ENCODE measurements at places on chromosomes 2 and 18.

- DNase-seq, result no peak
Observed at GRCh38 chr2:138723196-138723987, 56.8 kb downstream of the NXPH2 start.

- no peak for DNase-seq
Observed at GRCh38 chr2:207750345-207750744, 19.4 kb downstream of the FZD5 start.

DNA sequence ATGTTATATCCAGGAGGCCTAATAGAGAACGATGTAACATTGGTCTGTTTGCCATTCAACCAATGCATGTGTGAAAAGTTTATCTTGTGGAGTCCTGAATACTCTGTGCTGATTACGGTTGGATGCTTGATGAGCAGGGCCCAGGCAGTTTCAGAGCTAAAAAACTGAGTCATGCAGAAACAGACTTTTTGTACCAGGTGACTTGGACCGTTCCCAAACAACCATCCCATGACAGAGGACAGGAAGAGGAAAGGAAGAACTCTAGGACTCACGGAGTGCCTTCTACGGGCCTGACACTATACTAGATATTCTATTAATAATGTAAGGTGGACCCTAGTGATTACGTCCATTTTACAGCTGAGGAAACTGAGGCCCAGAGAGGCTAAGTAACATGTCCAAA, 142.1 kb downstream of the ARHGAP28 start:
- DNase-seq, result no peak

- no peak for DNase-seq
Observed at GRCh38 chr2:235937936-235938335, 230.2 kb downstream of the GBX2 start.

DNA sequence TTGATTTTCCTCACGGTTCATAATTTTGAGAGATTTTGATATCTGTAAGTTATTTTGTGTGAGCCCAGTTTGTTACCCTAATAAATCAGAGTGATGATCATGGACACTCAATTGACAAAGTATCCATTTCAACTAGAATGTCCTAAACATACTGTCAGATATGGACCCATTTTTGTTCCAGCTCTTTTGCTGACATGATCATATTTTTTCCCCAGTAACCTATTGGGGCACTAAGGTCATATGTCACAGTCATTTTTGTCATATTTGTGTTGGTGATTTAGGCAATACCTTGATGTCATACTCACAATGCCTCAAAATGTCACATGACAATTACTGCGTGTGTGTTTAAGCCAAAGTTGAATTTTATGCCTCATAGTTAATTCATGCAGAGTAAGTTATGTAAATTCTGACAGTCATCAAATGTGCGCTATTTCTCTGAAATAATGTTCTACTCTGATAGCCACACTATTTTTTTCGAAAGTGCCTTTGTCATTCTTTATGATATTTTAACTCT, 218.7 kb downstream of the ARHGAP15 start:
- DNase-seq, result no peak

DNA sequence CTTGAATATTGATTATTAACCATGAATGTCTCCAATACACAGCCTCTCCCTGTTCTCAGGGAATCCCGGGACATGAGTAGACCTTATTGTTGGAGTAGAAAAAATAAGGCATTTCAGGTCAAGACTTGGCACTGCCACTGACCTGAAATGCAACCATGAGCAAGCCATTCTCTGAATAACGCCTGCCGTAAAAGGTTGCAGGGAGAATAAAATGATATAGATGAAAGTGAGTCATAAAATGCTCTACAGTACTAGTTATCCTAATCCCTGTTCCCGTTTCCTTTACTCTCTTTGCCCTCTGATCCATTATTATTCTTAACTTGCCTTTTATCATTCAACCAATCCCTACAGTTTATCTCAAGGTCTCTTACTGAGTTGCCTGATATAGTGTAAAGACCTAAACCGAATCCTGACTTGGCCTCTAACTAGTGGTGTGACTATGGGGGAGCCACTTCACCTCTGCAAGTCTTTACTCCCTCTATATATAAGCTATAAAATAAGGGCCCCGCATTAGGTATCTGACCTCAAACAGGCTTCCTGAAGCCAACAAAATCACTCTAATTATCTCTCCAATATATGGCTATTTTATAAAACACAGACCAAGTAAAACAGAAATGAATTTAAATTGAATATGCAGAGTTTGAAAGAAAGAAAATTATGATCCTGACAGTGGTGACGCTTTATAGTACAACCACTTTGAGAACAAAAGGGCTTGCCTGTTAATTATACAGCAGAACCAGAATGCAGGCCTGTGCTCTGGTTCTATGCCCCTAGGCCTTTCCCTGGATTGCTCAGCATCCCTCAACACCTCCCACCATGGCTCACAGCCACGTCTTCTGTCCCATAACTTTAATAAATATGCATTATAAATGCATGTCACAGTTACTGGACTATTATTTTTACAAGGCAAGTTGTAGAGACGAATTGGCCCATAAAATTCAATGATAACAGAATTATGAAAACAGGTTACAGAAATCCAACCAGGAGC, 183.1 kb downstream of the STK39 start:
- DNase-seq, result no peak

DNA sequence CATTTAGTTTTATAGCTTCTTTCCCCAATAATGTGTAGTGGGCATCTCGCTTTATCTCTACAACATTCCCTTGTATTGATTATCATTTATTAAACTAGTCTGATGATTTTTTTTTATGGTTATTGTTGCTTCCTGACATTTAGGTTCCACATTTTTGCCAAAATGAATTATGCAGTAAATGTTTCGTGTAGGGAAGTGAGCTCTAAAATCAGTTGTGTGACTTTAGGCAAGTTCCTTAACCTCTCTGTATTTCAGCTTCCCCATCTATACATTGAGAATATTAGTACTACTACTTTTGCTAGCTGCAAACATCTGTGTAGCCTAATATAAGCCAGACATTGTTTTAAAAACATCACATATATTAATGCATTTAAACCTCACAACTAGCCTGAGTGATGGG, 22.9 kb downstream of the SOCS6 start:
- no peak for DNase-seq

DNA sequence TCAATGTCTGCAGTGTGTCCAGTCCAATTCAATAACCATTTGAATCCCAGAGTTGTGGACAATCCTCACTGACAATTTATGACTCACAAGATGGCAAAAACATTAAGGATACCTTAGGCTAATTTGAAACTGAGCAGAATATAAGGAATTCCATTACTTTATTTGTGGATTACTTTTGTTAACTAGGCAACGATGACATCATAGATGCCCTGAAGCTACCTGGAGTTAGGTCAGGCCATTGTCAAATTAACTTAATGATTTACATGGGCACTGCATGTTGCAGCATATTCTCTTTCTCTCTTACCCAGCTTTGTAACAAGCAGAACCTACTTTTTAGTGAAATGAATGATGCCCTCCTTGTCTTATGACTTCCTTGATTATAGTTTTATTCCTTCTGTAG, 100.0 kb upstream of the CDCA7 start:
- DNase-seq, result no peak
